ENCODE measurements at places on chromosomes 5 and 9.

- no peak for DNase-seq
These were observed 26.2 kb downstream of the WWC1 start for GRCh38 chr5:168317521-168318147.

GRCh38 chr5:176732736-176733405, 77.5 kb upstream of the UNC5A start:
- no peak for DNase-seq

DNA sequence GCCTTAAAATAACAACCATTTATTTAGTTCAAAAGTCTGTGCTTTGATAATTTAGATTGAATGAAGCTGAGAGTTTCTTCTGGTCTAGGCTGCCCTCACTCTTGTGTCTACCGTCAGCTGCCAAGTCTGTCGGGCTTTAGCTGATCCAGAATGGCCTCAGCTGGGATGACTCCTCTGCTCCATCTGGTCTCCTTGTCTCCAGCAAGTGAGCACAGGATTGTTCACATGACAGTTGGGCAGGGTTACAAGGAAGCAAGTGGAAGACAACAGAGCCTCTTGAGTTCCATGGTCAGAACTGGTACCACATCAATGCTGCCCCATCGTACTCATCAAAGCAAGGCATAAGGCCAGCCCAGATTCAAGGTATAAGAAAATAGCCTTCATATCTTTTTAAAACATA, 9.0 kb downstream of the HTR1A start:
- DNase-seq: no peak

- no peak for DNase-seq
These were observed 533.3 kb upstream of the CDH9 start for GRCh38 chr5:27571681-27572080.

DNA sequence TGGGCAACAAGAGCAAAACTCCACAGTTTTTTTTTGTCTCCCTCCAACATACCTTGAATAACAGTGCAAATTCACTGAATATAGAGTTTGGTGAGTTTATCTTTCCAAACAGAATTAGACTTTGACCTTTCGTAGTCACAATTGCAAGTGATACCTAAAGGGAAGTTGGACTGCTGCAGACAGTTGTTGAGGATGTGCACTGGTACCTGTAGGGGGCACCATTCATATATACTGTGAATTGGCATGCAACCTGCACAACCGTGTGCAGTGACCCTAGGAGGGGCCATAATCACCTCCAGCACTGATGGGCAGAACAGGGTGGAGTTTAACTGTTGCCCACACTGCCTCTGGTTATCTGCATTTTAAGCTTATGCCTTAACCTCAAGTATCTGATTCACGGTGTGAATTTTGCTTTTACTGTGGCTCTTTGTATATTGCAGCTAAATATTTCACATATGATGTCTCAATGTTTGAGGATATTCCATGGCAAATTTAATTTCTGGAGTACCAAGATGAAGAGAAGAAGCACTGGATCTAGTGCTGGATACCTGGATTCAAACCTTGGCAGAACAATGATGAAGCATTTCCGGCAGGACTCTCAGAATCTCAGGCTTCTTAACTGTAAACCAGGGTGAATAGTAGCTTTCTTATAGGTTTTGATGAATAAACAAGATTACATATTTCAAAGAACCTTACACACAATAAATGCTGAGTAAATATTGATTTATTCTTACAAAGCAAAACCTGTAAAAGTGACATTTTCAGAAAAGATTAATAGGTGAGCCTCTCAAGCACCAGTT, 144.3 kb downstream of the ACTBL2 start:
- DNase-seq: peak; percentile 2

DNA sequence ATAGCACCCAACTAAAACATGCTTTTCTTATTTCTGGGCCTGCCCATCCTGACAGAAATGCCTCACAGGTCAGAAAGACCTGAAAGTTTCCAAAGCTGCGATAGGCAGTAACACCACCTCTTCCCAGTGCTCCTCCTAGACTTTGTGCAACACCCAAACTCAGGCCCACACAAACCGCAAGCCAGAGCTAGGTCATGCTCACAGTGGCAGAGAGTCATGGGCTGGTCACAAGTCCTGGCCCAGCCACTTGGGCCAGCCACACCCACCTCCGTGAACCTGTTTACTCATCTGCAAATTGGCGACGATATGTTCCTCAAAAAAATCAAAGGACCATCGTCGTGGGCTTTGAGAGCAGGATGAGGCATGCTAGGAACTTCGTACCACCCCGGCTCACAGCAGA, 44.0 kb upstream of the SLC25A51 start:
- DNase-seq: no peak

DNA sequence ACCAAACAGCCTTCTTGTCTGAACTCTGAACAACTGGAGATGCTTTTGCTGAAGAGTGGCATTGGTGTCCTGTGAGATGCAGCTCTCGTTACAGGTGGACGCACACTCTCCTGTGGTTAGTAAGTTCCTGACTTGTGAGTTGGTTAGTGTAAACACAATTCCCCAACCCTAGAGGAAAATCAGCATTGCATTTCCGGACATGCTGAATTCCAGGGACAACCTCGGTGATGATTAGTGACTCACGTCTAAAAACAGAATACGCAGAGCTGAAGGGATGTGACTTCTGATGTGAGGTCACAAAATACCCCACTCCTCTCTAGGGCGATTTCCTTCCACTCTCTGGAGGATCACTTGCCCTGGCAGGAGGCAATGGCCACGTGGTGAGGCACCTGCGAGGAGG, 5.0 kb downstream of the OR2V2 start:
- no peak for DNase-seq

DNA sequence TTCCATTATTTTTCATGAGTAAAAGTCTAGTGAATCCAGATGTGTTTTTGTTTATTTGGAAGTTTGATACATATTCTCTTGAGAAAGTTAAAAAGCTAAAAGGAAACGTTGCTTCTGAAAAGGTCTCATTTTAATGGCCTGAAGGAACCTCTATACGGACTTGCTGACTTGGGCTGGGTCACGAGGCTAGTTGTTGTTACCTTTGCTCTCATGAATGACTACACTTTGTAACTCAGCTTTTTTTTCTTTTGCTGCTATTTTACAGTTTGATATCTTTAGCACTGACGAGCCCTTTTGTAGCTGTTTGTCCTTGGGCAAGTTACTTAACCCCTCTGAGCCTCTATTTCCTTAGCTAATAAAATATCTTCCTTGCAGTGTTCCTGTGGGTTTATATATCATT, 211.5 kb downstream of the PCSK5 start:
- DNase-seq: no peak

DNA sequence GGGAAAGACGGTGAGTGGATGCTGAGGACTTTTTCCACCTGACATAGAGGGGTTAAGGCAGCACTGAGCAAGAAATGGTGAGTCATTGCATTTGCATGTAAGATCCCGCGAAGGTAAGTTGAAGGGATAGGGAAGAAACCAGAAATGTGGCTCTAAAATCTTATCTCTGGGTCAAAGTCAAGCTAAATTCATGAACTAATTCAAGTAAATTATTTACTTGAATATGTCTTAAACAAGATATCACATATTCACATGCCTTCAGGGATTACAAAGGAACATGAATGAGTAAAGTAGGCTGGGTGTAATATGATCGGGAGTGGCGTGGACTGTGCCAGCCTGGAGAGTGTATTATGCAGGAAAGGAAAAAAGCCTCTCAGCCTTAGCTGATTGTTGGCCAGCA, 74.4 kb upstream of the EQTN start:
- DNase-seq: no peak

DNA sequence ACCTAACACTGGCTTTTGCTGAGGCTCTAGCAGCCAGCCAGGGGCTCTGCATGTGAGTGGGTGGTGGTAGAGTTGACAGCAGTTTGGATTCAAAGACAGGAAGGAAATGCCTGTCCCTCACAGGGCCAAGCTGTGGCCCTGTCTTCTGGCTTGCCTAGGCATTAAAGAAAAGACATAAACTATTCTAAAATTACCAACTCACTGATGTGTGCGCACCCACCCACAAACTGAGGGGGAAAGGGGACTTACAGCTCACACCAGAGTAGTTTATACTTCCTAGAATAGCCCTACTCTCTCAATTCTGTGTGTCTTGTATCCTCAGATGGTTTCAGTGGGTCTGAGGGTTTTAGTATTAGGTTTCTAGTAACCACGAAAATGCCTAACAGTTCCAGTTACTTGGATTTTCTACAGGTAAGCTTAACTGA, 18.3 kb upstream of the IL13 start:
- no peak for DNase-seq

DNA sequence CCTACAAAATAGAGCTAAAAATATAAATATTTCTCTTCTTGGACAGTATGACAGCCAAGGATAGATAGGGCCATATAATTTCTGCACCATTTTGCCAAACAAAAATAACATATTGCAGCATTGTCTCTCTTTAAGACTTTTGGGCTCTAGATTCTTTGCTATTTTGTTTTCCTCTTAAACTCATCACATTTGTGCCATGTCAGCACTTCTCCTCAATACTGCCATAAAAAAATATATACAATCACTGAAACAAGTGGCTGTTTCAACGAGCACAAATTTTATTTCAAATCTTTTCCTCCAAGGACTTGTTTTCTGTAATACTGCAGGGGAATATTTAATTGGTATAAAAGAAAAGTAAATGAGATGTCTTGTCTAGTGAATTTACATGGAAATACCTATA, 1570.0 kb upstream of the NUDT12 start:
- no peak for DNase-seq

GRCh38 chr5:176606032-176606431, 3.9 kb downstream of the GPRIN1 start:
- no peak for DNase-seq

GRCh38 chr5:181087309-181087708, 43.7 kb downstream of the OR2V1 start:
- no peak for DNase-seq

DNA sequence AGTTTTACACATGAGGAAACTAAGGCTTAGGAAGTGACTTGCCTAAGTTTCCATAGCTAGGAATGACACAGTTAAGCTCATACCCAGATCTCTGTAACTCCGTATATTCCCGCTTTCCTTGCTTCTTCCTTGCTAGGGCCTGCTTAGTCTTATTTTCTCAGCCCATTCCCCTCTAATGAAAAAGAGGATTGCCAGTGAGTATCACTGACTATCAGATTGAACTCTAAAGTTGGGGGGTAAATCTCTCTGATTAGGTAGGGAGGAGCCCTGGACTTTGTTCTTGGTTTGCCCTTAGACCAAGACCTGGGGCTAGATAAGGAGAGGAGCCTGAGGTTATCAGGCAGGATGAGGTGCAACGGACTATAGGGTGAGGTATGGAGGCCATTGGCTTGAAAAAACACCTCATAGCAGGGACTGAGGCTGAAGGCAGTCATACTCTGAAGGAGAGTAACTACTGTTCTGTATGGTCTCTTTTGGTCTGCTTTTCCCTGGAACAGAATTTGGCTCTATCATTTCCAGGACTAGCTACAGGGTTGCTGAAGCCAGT, 2.5 kb downstream of the TRIM32 start:
- DNase-seq: no peak

DNA sequence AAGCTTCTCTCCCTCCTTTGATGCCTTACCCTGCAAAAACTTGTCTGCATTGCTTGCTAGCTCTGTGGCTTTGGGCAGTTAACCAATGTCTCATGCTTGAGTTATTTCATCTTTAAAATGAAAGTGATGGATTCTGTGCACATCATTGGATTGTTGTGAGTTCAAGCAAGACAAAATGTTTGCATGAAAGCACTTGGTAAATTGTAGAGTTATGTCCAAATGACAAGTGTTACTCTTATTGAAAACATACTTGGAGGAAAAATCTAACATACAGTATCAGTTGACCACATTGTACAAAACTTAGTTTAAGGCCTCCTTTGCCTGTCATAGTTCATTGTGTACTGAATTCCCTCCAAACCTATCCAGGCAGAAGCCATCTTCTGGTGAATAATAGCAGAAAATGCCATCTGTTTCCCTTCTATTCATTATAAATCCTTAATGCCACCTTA, 30.0 kb downstream of the TGFBR1 start:
- no peak for DNase-seq

- DNase-seq: no peak
These were observed 204.0 kb downstream of the FSTL4 start for GRCh38 chr5:133408322-133408721.

- DNase-seq: no peak
These were observed 72.1 kb upstream of the CHD1 start for GRCh38 chr5:99000876-99001275.

DNA sequence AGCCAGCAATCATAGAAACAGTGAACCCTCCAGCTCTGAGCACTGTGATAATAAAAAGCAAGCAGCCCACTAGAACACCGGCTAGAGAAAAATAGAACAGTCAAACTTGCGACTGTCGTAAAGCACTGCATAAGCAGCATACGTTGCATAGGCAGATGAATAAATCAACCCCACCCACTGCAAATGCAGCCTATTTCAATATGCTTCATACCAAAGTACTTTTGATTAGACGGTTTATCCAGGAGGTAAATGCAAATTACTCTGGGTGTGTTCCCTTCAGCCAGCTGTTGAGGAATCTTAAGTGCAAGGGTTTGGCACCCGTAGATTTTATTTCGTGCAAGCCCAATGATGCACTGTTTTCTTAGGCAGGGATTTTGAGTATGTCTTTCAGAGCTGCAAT, 32.1 kb upstream of the ANKRD18A start:
- peak; percentile 93 for DNase-seq

DNA sequence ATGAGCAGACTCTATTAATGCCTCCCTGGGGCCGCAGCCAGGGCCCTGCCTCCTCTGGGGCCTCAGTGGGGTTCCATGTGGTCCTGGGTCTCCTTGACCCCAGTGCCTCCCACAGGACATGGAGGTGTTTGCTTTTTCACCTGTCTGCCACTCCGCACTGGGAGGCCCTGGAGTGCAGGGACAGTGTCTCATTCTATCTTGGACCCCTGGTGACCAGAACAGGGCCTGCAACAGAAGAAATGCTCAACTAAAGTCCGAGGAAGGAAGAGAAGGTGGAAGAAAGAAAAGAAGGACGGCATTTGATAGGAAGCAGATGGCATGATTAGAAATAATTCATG, 243.2 kb downstream of the CDK5RAP2 start:
- no peak for DNase-seq

- DNase-seq: no peak
These were observed 11.4 kb upstream of the SYNPO start for GRCh38 chr5:150628936-150629485.

GRCh38 chr5:115260248-115260647, 2.4 kb downstream of the PGGT1B start:
- DNase-seq: no peak

DNA sequence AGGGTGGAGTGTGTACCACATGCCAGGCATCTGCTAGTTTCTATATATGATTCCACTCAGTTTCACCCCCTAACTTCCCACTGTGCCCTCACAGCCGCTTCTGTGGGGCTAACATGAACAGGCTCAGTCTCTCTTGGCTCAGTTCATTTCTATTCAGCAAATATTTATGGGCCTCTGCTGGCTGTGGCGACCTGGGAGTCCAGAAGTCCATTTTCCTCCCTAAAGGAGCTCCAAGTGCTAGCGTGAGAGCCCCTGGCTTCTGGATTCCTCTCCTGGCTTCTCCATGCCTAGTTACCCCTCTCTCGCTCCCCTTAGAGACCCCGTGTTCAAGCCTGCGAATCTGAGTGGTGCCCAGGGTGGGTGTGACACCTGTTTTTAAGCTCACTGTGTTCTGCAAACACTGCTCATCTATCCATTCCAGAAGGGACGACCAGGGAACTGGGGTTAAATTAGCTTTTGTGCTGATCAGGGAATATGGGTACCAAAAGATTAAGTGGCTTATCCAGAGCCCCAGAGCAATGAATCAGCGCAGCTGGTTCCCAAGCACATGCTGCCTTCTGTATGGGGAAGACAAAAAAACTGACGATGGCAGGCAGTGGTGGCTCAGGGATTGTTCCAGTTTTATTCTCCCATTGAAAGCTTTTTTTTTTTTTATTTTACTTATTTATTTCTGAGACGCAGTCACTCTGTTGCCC, 57.6 kb downstream of the HMCN2 start:
- no peak for DNase-seq
